CD4-positive, alpha-beta T cell (primary cell): ENCODE measurements at places on chromosomes 13 and 19.

GRCh38 chr13:81058916-81059290 is 718.0 kb upstream of the SPRY2 start:
- DNase-seq: no peak

DNA sequence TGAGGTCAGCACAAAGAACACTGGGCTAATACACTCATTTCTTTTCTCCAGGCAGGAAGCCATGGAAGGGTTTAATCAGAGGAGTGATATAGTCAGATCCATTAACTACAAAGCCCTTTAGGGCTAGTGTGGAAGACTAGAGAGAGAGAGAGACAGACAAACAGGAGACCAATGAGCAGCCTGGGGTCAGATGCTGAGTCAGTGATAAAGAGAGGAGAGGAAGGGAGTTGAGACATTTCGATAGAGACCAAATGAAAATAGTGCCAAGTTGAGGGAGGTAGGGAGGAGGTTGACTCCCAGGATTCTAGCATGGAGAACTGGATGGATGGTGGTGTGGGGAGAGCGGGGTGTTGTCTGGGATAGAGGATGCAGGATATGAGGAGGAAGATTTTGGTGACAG is 18.2 kb downstream of the ZNF473 start:
- no peak for DNase-seq

GRCh38 chr19:16764280-16764679 is 44.6 kb downstream of the NWD1 start:
- no peak for DNase-seq

GRCh38 chr13:51499841-51500240 is 47.0 kb upstream of the INTS6 start:
- no peak for DNase-seq

DNA sequence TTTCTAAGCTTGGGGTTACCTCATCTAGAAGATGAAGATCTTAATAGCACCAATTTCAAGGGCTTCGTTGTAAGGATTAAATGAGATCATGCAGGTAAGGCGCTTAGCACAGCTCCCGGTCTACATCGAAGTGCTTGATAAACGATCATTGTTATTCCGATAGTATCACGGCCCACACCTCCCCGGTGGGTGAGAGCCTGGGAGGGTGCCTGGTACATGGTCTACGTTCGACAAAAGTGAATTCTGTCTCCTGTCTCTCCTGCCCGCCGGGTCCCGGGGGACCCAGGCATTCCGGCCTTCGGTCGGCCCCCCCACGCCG is 501 bp upstream of the MYH14 start:
- DNase-seq: no peak

DNA sequence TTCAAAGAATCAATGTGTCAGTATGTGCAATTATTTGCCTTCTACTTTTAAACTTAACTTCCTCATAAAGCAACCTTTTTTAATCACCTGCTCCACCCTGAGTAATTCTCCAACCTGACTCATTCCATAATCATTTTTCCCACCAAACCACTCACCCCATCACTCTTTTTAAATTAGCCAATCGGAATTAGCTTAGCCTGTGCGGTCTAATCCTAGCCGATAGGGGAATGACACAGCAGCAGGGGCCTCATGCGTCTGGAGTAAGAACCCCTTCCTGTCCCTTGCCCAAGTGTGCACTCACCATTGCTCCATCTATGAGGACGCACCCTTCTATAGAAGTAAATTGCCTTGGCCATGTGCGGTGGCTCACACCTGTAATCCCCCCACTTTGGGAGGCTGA is 27.4 kb upstream of the ZNF83 start:
- no peak for DNase-seq

GRCh38 chr19:4524808-4525562 is 6.7 kb upstream of the PLIN4 start:
- DNase-seq: peak; percentile 74

- DNase-seq: no peak
Measured at GRCh38 chr19:47540748-47541147, 25.9 kb upstream of the NAPA start.

DNA sequence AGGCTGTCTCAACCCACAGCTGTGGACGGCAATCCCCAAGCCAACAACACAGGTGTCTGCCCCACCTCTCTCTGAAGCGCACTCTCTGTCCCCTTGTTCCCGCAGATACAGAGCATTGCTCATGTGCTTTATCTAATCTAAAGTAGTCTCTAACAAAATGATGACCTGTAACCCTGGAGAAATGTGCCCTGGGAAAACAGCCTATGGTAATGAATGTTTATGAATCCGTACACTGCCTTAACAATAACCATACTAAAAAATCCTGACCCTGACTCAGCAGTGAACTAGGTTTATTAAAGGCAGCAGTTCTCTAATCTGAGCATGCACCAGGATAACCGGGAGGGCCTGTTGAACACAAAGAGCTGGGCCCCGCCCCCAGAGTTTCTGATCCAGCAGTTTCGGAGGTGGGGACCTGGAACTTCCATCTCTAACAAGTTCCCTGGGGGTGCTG is 50.7 kb upstream of the SLC15A1 start:
- no peak for DNase-seq

DNA sequence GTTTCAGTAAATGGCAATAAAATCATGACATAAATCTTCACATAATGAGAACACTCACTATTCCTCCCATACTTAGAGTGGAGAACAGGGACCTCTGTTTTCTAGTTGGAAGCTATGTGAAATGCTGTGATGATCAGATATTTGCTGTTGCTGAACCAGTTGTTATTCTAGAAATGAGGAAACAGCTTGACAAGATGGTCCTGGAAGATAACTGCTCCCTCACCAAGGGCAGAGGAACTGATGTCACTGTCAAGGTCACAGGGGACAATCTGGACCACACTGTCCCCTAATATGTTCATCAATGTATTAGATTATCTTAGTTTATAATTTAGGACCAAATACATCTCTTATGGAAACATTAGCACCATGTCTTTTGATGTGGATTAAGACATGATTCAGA is 1173.3 kb downstream of the PCDH17 start:
- DNase-seq: no peak

DNA sequence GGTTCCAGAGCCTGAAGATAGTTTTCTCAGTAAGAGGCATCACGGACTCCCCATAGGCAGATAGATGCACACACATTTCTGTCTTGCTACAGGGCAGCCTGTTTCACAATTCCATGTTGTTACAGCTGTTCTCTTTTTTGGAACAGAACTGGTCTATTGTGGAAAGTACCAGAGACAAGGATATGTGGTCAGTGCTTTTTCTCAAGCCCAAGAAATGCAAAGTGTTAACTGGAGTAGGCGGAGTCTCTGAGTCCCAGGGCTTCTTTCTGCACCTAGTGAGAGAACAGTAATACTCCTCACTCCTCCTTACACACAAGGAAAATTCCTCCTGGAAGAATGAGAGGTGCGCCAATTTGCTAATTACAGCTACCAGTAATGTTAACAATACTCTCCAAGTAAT is 141.6 kb upstream of the ARGLU1 start:
- no peak for DNase-seq

GRCh38 chr13:77099415-77099814 is 72.5 kb upstream of the FBXL3 start:
- DNase-seq: no peak

DNA sequence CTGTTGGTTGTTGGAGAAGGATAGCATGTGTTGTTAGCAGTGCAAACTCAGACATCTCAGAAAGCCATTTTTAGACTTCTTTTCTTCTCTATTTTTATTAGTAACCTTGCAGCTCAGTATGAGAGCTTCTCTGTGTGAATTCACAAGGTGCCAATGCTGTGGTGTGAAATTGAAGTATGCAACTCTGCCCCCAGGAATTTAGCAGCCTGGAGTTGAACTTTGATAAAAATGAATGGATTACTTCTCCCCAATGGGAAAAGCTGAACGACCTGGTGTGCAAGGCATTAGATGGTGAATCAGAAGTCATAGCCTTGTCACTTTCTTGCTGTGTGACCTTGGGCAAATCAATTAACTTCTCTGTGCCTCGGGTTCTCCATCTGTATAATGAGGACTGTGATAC is 512.3 kb upstream of the PCDH9 start:
- DNase-seq: no peak

DNA sequence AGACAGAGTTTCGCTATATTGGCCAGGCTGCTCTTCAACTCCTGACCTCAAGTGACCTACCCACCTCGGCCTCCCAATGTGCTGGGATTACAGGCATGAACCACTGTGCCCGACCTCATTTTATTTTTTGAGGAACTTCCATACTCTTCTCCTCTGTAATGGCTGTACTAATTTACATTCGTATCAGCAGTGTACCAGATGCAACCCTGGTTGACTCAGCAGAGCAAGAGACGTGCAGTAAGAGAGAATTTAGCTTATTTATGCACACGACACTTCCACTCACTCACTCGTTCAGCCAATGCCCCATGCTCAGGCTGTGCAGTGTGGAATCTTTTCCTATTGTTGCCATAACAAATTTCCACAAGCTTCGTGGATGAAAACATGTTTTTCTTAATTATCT is 6.9 kb downstream of the KIR3DL3 start:
- no peak for DNase-seq

- DNase-seq: peak; percentile 68
Measured at GRCh38 chr19:53881482-53882390, at the start of gene PRKCG. PRKCG (plus strand) TSS chr19:53882197; CDS start chr19:53882495, 298 bp downstream.

DNA sequence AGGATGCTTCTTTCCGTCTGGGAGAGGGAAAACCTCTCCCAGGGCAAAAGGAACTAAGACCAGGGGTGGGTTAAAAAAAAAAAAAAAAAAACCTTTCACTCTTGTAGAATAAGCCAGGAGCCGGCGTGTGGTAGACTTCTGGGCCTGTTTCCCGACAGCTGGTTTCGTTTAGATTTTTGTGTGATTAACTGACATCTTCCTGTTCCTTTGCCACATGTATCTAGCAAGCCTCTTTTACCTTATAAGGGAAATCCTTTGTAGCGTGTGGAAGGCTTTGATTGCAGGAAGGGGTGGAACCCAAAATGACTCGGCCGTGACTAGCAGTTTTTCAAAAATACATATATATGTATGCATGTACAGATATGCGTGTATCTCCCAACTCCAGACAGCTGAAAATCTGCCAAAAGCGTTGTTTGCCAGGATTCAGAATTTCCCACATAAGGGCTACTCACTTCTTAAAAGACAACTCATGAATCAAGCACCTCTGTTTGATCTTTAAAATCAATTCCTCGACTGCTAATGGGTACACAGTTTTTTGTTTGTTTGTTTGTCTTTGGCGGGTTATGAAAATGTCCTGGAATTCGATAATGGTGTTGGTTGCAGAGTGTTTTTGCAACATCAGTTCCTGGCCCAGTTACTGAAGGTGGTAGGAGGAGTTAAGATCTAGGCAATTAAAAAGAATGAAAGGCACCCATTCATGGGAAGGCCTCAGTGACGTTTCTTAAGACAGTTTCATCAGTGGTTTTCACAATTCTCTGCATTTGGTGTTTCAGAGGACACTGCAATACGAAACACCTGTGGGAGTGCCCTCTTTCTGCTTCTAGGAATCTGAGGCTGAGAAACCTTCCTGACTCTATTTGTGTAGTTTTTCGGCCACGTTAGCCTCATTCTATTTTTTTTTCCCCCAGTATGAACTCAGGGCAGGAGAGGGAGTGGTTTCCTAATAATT is 2.7 kb downstream of the TPM4 start:
- peak; percentile 91 for DNase-seq

DNA sequence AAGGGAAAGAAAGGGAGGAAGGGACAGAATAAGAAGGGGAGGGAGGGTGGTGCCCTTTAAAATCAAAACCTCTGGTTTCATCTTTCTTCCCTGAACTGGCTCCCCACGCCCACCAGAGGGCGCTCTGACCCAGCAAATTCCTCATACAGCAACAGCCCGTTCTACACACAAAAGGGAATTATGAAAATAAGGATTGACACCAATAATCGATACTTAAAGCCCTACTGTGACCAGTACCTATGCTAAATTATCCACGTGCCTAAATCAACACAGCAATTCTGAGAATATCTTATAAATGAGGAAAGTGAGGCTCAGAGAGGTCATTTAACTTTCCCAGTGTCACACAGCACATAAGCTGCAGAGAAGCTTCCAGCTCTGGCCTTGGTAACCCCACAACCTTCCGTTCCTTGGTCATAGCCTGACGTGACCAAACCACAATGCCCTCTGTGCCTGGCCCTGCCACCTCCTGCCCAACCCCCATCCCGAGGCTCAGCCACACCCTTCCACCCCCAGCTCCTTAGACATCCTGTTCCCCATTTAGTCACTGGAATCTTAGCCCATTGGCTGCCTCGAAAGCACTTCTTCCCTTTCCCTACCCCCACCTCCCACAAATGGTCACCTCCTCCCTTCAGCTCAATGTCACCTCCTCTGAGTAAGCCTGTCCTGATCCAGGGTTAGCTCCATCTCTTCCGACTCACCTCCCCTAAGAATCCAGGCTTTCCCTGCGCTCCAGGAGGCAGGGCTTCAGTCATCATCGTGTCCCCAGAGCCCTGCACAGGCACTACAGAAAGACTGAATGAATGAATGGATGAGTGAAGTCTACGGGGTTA is 34.2 kb upstream of the PNMA8B start:
- peak; percentile 70 for DNase-seq

GRCh38 chr19:21317821-21318220 is 11.4 kb downstream of the ZNF708 start:
- no peak for DNase-seq

GRCh38 chr13:80510686-80511085 is 169.8 kb upstream of the SPRY2 start:
- DNase-seq: no peak

GRCh38 chr13:95209109-95209508 is 92.1 kb downstream of the ABCC4 start:
- DNase-seq: no peak

- DNase-seq: no peak
Measured at GRCh38 chr13:71830323-71830722, 36.7 kb downstream of the DACH1 start.

DNA sequence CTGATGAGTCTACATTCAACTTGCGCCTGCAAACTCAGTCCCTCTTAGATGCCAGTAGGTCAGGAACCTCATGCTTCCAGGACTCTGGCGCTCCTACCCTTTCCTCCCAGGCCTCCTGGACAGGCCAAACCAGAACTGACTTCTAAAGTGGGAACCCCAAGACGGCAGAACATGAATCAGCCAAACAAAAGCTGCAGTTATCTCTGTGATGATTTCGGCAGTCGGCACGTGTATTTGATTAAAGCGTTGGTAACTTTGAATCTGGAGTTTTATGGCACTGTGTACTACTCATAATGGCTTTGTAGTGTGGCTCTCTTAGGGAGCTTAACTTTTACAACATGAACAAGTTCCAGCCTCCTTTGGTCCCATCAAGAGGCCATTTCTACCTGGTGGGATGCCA is 13.7 kb downstream of the ACTN4 start:
- no peak for DNase-seq

- DNase-seq: peak; percentile 12
Measured at GRCh38 chr19:55165952-55166529, 372 bp downstream of the DNAAF3 start.

DNA sequence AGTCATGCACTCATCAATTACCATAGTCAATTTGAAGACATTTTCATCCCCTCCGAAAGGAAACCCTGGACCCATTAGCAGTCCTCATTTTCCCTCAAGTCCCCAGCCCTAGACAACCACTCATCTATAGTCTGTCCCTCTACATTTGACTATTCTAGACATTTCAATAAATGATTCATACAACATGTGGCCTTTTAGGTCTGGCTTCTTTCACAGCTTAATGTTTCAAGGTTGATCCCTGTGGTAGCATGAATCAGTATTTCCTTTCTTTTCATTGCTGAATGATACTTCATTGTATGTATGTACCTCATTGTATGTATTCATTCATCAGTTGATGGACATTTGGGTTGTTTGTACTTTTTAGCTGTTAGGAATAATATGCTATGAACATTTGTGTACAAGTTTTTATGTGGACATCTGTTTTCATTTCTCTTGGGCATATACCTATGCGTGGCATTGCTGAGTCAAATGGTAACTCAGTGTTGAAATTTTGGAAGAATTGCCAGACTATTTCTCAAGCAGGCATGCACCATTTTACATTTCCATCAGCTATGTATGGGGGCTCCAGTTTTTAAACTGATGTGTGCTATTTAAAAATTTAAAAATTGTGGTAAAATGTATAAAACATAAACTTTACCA is 18.4 kb downstream of the SPATA13 start:
- no peak for DNase-seq
